ENCODE measurements at places on chromosomes 16 and 17. TPM values are rescaled to one million over a fixed set of nuclear protein-coding genes. Genes with fewer than 3 reads are reported as not detected.

The CTNS gene
- total RNA-seq: 17.0 TPM

The EVI2A gene
- 9.4 TPM for total RNA-seq

The MYH11 gene
- total RNA-seq: 1,419 TPM

The MFAP4 gene
- total RNA-seq: 67.3 TPM

DNA sequence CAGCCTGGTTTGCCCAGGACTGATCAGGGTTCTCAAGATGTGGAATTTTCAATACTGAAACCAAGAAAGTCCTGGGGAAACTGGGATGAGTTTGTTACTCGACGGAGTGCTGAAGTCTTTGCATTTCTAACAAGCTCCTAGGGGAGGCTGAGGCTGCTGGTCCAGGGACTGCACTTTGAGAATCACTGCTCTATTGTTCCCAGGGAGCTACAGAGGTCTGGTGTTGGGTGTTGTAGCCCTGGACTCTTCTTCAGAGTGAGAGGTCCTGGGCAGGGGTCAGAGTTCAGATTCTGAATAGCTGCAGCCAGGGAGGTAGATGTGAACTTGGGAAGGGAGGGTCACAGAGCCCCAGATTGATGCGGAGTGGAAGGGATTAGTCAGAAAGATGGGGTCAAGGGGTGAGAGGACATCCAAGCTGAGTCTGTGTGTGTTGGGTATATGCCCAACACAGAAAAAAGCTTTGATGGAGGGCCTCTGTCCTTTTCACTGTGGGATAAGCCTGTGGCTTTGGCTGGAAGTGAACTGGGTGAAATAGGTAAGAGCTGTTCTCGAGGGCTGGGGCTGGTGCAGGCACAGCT, 14.1 kb downstream of the TMEM238L start:
- DNase-seq: no peak

DNA sequence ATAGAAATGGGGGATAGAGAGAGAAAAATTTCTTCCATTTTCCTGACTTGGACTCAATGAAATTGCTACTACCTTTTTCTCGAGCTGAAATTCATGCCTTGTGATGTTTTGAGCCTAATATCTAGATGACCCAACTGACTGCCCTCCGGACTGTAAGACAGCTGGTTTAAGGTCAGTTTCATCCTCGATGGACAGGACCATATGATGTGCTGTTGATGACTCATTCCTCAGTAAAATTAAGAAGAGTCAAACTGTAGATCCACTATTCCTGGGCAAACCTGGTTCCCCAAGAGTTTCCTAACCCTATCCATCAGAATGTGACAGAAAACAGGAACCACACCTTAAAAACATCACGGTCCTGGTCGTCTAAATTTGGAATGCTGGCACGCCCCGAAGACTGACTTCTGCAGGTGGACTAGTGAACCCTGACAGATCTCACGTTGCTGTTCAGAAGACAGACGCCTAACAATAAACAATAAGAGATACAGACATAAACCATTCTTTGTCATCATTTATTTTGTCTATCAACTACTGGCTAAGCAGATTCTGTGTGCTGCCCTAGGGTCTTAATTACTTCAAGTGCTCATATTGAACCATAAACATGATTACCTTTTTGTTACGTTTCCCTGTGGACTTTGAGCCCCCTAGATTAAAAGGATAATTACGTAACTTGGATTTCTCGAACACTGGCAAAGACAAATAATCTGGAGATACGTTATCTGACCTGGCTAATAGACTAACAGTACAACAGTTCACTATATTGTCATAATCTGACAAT, 45.1 kb upstream of the NOS2 start:
- peak; percentile 62 for DNase-seq

GRCh38 chr17:73342050-73342522, 30.3 kb upstream of the CDC42EP4 start:
- peak; percentile 65 for DNase-seq

GRCh38 chr17:4998027-4998731, 429 bp downstream of the KIF1C start:
- peak; percentile 23 for DNase-seq

GRCh38 chr16:53775821-53776431, 72.0 kb downstream of the FTO start:
- peak; percentile 44 for DNase-seq

GRCh38 chr17:64386412-64387144, 4.1 kb downstream of the PECAM1 start:
- no peak for DNase-seq

DNA sequence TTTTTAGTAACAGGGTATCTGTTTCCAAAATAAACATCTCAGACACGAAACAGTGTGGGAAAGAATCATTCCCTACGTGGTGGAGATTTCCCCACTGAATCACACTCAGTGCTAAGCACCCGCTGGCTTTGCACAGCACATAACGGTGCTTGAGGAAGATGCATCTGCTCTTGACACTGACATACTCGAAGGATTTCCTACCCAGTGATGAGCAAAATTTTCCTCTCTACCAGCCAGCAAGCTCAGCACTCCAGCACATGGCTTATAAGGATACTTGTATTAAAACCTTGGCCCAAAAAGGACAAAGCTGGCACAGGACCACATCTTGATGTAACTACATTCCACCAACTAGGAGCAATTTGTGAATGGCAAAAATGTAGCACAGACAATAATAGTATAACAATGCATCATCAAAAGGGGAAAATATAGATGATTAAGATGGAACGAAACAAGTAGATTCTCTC, 59.0 kb downstream of the ANKFY1 start:
- DNase-seq: peak; percentile 56

- DNase-seq: no peak
These were observed 32.6 kb downstream of the SCPEP1 start for GRCh38 chr17:57010487-57010886.

DNA sequence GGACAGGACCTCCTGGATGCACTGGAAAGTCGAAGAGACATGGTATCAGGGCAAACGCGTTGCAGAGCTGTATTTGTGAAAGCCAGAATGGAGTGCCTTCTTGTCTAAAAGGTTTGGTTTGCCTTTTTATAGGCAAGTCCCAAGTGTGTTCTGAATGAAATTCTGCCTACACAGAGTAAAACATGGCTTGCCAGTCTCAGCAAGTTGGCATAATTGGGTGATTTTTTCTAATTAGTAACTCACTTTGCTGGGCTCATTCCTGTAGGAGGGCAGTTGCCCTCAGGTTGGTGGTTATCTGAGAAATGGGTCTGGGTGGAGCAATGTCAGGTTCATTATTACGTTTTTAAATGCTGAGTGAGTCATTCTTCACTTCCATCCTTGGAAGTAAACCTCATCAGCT, at the start of gene KRT25:
TSS of gene KRT25 (minus strand) at position 101 of the 400 bp plus-strand sequence. CDS start at position 41, 60 bp downstream.
- no peak for DNase-seq

- no peak for DNase-seq
These were observed 363.9 kb downstream of the SEC14L1 start for GRCh38 chr17:77504652-77505155.

DNA sequence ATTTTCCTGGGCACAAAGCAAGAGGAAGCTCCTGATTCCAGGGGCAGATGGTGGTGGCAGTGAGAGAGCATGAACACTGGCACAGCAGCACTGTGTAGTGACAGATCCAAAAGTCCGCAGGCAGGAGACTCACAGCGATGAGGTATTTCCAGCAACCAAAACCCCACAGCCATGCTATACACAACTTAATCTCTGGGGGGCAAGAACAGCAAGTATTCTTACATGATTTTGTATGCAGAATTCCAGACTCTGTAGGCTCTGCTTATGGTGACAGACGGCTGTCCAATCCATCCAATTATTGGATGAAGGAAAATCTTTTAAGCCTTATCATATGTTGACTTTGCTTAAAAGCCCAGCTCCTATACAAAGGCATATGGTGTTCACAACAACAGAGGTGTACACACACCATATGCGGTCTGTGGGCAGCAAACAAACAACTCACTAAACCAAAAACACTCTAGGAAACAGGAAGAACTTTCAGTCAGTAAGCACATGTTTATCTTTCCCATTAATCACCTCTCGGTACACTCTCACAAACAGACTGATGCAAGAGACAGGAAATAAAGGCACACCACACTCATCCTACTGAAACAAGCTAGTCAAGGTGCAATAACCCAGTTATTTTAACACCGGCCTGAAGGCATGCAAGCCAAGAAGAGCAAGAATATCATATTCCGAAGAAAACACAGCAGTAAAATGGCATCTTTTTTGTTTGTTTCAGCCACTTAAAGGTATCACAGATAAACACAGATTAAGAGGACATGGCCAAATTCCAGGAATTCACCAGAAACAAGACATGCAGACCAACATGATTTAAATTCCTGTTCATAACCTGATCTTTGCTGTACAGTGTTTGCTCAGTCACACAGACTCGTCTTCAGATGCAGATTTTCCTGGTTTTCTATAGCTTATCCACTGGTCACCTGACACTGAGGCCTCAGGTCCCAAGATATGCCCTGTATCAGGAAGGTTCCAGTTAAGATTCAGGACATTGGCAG, 47.8 kb downstream of the ERN1 start:
- DNase-seq: peak; percentile 34

DNA sequence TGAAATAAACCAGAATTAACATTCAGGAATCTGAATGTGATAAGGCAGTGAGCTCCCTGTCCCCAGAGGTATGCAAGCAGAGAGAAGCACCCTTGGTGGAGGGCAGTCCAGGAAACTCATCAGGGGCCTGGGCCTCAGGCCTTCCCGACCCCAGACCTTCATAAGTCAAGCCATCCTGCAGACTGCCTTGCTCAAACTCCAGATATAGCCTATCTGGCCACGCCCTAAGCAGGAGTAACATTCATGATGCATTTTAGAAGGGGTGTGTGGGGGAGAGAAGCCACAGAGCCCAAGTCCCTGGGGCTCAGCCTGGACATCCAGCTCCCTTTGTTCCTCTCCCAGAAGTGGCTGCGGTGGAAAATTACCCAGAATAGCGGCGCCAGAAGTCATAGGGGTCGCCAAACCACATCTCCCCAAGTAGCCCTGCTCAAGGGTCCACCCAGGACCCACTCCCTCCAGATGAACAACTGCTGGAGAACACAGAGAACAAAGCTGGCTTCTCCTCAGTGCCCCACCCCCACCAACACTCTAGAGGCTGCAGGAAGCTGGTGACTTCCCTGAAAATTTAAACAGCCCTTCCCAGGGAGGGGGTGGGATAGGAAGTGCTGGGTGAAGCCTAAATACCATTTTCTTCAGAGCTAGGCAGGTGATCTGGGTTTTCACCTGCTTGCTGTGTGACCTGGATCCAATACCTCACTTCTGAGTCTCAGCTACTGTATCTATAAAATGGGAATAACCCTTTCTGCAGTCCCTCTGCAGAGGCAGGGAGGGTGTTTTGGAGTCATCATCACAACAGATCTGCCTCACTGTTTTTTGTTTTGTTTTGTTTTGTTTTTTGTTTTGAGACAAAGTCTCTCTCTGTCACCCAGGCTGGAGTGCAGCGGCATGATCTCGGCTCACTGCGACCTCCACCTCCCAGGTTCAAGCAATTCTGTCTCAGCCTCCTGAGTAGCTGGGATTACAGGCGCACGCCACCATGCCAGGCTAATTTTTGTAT, 1.5 kb upstream of the SREBF1 start:
- DNase-seq: peak; percentile 64

DNA sequence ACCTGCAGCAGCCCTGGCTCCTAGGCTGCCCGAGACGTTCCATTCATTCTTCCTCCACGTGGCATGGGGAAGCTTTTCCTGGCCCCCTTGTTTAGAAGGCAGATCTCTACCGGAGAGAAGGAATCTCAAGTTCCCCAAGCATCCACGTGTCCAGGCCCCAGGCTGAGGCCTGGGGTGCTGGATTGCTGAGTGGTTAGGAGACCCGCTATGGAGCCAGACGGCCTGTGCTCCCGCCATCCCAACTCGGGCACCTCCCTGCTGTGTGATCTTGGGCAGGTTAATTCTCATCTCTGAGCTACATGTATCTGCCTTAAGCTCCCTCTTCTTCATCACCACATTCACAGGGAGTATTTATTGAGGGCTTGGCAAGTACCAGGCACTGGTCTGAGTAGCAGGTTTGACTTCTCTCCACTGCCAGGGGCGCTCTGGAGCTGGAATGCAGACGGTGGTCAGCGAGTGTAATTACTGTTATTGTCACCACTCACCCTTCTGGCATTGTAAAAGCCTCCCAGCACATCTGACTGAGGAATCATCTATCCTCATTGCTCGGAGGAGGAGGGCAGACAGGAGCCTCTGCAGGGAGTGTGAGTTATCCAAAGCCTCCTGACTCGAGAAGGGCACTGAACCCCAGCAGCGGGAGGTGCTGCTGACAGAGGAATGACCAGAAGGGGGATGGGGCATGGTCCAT, 1.1 kb upstream of the ADGRG1 start:
- no peak for DNase-seq

DNA sequence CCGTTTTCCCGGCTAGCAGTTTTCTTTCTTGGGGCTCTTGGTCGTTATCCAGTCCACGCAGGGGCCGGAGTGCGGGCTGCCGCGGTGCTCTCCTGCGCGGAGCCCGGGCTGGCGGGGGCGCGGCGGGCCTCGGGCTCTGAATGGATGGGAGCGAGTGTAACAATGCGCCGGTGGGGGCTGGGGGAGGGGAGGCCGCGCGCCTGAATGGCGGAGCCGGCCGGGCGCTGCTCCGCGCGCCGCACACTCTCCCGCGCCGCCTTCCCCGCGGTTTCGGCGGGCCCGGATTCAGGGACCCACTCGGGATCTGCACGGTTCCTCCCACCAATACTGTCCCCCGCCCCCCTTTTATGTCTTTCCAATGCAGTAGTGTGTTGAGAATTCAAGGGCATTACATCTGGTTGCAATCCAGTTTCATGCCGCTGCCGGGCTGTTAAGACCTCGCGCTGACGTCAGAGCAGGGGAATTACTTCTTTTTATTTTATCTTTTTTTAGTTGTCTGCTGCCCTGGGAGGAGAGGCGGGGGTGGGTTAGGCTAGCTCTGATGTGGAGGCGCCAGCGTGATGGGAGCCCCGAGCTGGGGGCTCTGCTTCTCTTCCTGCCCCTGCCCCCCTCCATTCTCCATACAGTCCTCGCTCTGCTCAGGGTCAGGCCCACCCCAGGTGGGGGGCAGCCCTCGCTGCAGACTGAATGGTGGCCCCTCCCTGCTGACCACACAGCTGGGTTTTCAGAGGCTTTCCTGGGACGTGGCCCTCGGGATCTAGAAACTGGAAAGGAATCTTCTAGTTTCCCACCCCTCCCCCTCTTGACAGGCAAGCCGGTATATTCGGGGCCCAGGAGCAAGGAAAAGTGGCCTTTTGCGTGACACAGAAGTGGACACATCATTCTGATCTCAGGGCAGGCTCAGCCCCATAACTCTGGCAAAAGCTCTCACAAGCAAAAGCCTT, 1.8 kb downstream of the RAI1 start:
- peak; percentile 75 for DNase-seq
